Type B pancreatic cell (in vitro differentiated cells): ENCODE measurements at places on chromosomes 13 and 19. TPM values are rescaled to one million over a fixed set of nuclear protein-coding genes. Genes with fewer than 3 reads are reported as not detected.

ZNF729 gene
- total RNA-seq, result not detected in 2 replicates

PEG3 gene
- total RNA-seq, result not detected in 2 replicates

KASH5 gene
- total RNA-seq, result not detected in 2 replicates

DNA sequence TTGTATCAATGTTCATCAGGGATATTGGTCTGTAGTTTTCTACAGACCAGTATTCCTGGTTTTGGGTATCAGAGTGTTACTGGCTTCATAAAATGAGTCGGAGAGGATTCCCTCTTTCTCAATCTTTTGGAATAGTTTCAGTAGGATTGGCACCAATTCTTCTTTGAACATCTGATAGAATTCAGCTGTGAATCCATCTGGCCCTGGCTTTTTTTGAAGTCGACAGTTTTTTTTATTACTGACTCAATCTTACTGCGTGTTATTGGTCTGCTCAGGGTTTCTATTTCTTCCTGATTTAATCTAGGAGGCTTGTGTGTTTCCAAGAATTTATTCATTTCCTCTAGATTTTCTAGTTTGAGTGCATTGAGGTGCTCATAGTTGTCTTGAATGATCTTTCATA is 11.4 kb downstream of the TEX26 start:
- H3K4me3 ChIP-seq, result no peak overlapping the region
- H3K36me3 ChIP-seq, result no peaks in the 10 kb centered on the region
- H3K27ac ChIP-seq, result no peak overlapping the region
- DNase-seq, result no peak
- no peaks in the 10 kb centered on the region for H3K27me3 ChIP-seq

- no peaks in the 10 kb centered on the region for H3K4me1 ChIP-seq
- peaks cover 3% of the 10 kb centered on the region for H3K36me3 ChIP-seq
- H3K27ac ChIP-seq, result no peak overlapping the region
These were observed 9.0 kb downstream of the CEACAM21 start for GRCh38 chr19:41584931-41585330.

GRCh38 chr13:22099585-22099984 is 428.7 kb downstream of the FGF9 start:
- H3K27ac ChIP-seq, result no peak overlapping the region
- H3K4me1 ChIP-seq, result no peaks in the 10 kb centered on the region

GRCh38 chr19:30916238-30916637 is 433.0 kb downstream of the TSHZ3 start:
- no peak for DNase-seq
- no peak overlapping the region for H3K4me3 ChIP-seq
- peaks cover 11% of the 10 kb centered on the region for H3K4me1 ChIP-seq
- no peak overlapping the region for H3K27ac ChIP-seq
- no peaks in the 10 kb centered on the region for H3K36me3 ChIP-seq

GRCh38 chr13:29763436-29764180 is 86.8 kb downstream of the UBL3 start:
- H3K27ac ChIP-seq, result no peak overlapping the region
- no peaks in the 10 kb centered on the region for H3K4me1 ChIP-seq
- no peak overlapping the region for H3K4me3 ChIP-seq
- H3K36me3 ChIP-seq, result peaks cover 23% of the 10 kb centered on the region
- DNase-seq, result no peak

DNA sequence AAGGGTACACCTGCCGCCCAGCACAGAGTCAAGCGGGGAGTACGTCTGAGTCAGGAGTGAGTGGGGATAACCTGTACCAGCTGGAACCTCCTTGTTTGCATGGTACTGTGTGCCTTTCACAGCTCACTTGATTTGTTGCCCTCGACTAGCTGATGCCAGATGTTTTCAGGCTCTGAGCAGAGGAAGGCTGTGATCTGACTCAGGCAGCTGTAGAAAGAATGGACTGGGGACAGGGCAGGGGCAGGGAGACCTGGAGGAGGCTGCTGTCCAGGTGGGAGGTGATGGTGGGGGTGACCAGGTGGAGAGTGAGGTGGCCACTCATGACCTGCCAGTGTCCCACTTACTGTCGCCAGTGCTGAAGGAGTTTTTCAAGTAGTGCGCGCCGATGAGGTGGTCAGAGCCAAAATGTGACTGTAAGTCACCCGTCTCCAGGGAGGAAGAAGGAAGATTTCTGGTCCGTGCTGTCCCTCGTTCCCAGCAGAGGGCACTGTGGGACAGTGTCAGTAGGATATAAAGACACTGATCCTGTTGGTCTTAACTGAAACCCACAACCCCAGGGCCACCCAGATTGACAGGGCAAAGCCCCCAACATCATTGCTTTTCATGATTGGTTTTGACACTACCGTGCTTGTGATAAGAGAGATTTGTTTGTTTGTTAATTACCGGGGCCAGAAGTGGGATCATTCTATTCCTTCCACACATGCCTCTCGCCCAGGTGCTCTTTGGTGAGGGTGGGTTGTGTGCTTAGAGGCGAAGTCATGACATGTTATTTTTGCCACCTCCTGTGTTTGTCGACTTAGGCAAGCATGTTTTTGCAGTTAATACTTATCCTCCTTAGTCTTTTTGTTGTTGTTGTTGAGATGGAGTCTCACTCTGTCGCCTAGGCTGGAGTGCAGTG is 128.4 kb downstream of the DPF1 start:
- H3K4me1 ChIP-seq, result peaks cover 5% of the 10 kb centered on the region
- H3K27me3 ChIP-seq, result no peaks in the 10 kb centered on the region
- DNase-seq, result no peak
- H3K36me3 ChIP-seq, result peaks cover 11% of the 10 kb centered on the region

GRCh38 chr19:44993926-44994537 is 7.2 kb upstream of the RELB start:
- no peak overlapping the region for H3K27ac ChIP-seq
- H3K36me3 ChIP-seq, result peaks cover 5% of the 10 kb centered on the region
- H3K27me3 ChIP-seq, result no peaks in the 10 kb centered on the region
- no peaks in the 10 kb centered on the region for H3K4me1 ChIP-seq
- DNase-seq, result no peak

GRCh38 chr19:35211545-35212230 is 16.9 kb downstream of the FAM187B start:
- no peak overlapping the region for H3K27ac ChIP-seq
- H3K36me3 ChIP-seq, result no peaks in the 10 kb centered on the region
- no peaks in the 10 kb centered on the region for H3K27me3 ChIP-seq
- no peak overlapping the region for H3K4me3 ChIP-seq
- H3K4me1 ChIP-seq, result no peaks in the 10 kb centered on the region
- no peak for DNase-seq

DNA sequence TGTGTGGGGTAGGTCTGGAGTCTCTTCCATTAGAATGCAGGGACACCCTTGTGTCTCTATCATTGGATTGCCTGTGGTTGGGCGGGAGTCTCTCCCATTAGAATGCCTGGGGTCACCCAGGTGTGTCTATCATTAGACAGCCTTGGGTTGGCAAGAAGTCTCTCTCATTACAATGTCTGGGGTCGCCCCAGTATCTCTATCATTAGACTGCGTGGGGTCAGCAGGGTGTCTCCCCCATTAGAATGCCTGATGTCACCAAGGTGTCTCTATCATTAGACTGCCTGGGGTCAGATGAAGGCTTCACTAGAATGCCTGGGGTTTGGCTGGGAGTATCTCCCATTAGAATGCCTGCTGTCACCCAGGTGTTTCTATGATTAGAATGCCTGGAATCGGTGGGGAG is 1539.0 kb downstream of the UQCRFS1 start:
- no peak overlapping the region for H3K27ac ChIP-seq
- DNase-seq, result peak; percentile 8
- no peaks in the 10 kb centered on the region for H3K36me3 ChIP-seq
- no peak overlapping the region for H3K4me3 ChIP-seq
- H3K4me1 ChIP-seq, result no peaks in the 10 kb centered on the region

- no peak overlapping the region for H3K4me3 ChIP-seq
- H3K27me3 ChIP-seq, result peaks cover 15% of the 10 kb centered on the region
- H3K36me3 ChIP-seq, result no peaks in the 10 kb centered on the region
- no peak overlapping the region for H3K27ac ChIP-seq
These were observed 40.8 kb downstream of the CHST8 start for GRCh38 chr19:33662391-33663092.
